ENCODE measurements at places on chromosomes 6 and 20.

GRCh38 chr6:145733207-145733606 lies 2.1 kb downstream of the EPM2A start:
- H3K27ac ChIP-seq, result no peak overlapping the region
- no peaks in the 10 kb centered on the region for H3K27me3 ChIP-seq
- peaks cover 8% of the 10 kb centered on the region for H3K4me1 ChIP-seq
- H3K36me3 ChIP-seq, result no peaks in the 10 kb centered on the region
- no peak overlapping the region for H3K4me3 ChIP-seq

DNA sequence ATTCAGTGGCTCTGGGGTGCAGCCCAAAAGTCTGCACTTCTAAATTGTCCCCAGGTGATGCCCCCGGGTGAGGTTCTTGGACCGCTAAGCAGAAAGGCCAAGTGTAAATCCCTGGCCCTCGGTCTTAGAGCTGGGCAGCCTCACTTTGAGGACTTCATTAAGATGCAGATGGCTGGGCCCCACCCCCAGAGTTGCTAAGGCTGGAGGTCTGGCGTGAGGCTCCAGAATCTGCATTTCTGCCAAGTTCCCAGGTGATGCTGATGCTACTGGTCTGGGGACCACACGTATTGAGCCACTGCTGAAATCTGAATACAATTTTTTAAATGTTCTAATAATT lies 735 bp upstream of the SLC23A2 start:
- peak overlapping the region; percentile 70 for H3K4me3 ChIP-seq
- H3K27ac ChIP-seq, result no peak overlapping the region
- no peaks in the 10 kb centered on the region for H3K27me3 ChIP-seq
- no peak for DNase-seq

DNA sequence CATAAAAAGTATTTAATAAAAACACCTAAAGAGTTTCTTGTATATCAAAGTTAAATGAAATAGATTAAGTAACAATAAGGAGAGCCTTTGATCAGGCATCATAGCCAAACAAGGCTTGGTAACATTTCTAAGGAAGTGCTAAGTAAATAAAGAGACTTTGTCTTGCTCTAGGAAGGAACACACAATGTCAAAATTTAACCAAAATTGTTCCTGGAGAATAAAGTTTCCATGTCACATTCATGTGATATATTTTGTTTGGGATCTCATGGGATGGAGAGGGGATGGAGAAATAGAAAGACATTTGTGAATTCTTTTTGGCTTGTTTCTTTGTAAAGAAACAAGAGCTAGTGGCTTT lies 201.9 kb upstream of the DTNBP1 start:
- no peaks in the 10 kb centered on the region for H3K27me3 ChIP-seq
- no peak overlapping the region for H3K4me3 ChIP-seq
- no peak for DNase-seq
- no peaks in the 10 kb centered on the region for H3K4me1 ChIP-seq

GRCh38 chr6:139883776-139884175 lies 509.3 kb upstream of the CITED2 start:
- no peak overlapping the region for H3K27ac ChIP-seq
- peaks cover 4% of the 10 kb centered on the region for H3K4me1 ChIP-seq
- no peaks in the 10 kb centered on the region for H3K27me3 ChIP-seq
- DNase-seq, result no peak
- H3K36me3 ChIP-seq, result no peaks in the 10 kb centered on the region

DNA sequence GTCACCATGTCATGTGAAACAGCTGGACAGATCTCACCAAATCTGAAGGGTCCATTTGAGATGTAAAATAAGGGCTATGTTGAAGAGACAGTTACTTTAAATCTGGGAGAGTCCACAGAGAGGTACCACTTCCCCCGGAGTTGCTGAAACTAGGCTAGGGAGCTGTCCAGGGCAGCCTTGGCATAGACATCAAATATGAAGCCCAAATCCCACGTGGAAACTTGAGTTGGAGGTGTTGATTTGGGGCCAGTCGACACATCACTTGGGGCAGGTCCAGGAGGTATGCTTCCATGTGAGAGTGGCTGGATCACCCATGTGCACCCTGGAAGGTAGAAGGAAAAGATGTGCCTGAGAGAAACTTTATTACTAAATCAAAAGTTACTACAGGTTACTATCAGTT lies 12.0 kb upstream of the SERPINB9 start:
- no peak overlapping the region for H3K4me3 ChIP-seq
- DNase-seq, result no peak
- H3K27ac ChIP-seq, result no peak overlapping the region
- H3K4me1 ChIP-seq, result no peaks in the 10 kb centered on the region
- H3K36me3 ChIP-seq, result no peaks in the 10 kb centered on the region

- H3K4me3 ChIP-seq, result no peak overlapping the region
- no peaks in the 10 kb centered on the region for H3K4me1 ChIP-seq
- H3K36me3 ChIP-seq, result no peaks in the 10 kb centered on the region
- H3K27me3 ChIP-seq, result no peaks in the 10 kb centered on the region
- no peak overlapping the region for H3K27ac ChIP-seq
- no peak for DNase-seq
Observed at GRCh38 chr6:25872814-25873213, 1.2 kb downstream of the SLC17A3 start.

DNA sequence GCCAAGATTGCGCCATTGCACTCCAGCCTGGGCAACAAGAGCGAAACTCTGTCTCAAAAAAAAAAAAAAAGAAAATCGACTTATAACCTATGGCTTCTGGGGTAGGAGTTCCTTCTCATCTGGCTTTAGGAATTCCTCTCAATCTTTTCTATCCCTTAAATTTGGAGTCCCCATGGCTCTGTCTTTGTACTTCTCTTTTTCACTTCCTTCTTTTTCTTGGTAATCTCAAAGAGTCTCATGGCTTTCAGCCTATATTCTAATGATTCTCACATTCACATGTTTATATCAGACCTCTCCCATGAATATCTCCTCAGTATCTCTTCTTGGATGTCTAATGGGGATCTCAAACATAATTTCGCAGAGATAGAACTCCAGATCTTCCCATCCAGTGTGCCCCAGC lies 42.8 kb upstream of the RALGAPA2 start:
- H3K36me3 ChIP-seq, result no peaks in the 10 kb centered on the region
- DNase-seq, result no peak
- no peaks in the 10 kb centered on the region for H3K27me3 ChIP-seq
- no peaks in the 10 kb centered on the region for H3K4me1 ChIP-seq
- no peak overlapping the region for H3K4me3 ChIP-seq

DNA sequence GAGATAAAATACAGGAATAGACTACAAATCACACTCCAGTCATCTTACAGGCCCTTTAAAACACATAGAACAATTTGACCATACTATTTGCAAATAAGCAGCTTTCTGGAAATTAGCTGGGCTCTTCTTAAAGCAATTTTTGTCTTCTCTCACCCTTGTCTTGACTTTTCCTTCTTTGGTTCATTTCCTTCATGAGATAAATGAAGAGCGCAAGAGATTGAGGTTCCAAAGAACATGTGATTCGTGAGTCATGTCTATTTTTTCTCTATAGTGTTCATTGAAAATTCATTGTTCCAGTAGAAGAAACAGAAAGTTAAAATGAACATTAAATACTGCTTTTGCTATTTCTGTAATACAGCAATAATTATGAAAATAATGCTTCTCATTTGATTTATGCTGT lies 33.9 kb downstream of the PRDM1 start:
- H3K27ac ChIP-seq, result no peak overlapping the region
- H3K4me1 ChIP-seq, result peaks cover 20% of the 10 kb centered on the region
- H3K4me3 ChIP-seq, result no peak overlapping the region
- no peaks in the 10 kb centered on the region for H3K27me3 ChIP-seq
- H3K36me3 ChIP-seq, result no peaks in the 10 kb centered on the region

DNA sequence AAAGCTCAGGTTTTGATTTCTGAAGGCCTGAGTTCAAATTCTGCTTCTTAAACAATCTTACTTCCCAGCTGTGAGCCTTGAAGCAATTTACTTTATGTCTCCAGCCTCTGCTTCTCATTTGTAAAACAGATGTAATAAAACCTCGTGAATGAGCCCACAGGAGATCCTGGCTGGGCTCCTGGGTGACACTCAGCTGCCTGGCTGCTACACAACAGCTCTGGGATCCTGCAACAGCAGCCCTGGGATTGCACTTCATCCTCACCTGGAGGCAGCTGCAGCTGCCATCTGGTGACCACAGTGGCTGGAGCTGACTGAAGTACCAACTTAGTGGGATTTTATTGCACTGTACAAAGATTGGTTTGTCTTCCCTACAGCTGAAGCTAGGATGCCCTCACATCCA lies 98.6 kb downstream of the NDUFAF5 start:
- H3K4me1 ChIP-seq, result no peaks in the 10 kb centered on the region
- no peaks in the 10 kb centered on the region for H3K27me3 ChIP-seq
- no peak for DNase-seq

DNA sequence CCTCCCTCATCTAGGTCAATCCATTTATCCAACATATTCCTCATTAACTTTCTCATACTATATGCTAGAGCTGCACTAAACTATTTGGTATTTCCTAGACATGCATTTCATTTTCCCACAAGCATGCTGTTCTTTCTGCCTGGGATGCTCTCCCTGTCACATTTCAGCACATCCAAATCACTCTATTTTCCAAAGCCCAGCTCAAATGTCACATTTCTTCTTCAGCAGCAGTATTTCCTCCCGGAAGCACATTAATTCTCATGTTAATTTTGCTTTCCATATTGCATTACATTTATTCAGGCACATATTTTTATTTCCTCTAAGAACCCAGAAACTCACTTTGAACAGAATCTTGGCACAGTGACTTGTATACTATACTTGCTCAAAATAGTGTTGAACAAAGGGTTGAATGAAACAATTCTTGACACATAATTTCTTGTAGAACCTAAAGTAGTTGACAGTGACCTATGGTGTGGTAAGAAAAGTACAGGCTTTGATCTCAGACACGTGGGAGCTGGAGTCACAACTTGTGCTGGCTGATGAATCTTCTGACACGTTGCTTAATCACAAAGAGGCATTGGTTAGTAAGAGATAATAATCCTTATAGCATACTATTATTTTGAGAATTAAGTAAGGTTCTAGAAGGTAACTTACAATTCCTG lies 30.8 kb upstream of the CD2AP start:
- no peak for DNase-seq
- no peaks in the 10 kb centered on the region for H3K27me3 ChIP-seq
- no peak overlapping the region for H3K27ac ChIP-seq
- no peaks in the 10 kb centered on the region for H3K4me1 ChIP-seq
- no peaks in the 10 kb centered on the region for H3K36me3 ChIP-seq

DNA sequence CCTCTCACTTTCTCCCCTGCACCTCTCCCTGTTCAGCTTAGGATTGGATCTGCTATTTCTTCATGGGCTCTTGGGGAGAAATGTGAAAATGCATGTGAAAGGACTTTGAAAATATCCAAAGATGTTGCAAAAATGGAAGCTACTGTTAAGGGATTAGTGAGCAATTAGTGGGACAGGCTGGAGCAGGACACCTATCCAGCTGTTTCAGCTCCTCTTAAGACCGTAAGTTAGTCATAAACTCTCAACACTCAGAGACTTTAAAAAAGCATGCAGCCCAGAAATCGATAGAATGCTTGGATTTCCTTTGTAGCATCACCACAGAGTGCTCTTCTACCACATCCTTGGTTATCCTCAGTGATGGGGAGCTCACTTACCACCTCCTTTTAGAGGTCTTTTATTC lies 88.7 kb downstream of the SLC24A3 start:
- no peaks in the 10 kb centered on the region for H3K36me3 ChIP-seq
- H3K4me1 ChIP-seq, result no peaks in the 10 kb centered on the region
- DNase-seq, result no peak
- no peak overlapping the region for H3K27ac ChIP-seq
- H3K4me3 ChIP-seq, result no peak overlapping the region

DNA sequence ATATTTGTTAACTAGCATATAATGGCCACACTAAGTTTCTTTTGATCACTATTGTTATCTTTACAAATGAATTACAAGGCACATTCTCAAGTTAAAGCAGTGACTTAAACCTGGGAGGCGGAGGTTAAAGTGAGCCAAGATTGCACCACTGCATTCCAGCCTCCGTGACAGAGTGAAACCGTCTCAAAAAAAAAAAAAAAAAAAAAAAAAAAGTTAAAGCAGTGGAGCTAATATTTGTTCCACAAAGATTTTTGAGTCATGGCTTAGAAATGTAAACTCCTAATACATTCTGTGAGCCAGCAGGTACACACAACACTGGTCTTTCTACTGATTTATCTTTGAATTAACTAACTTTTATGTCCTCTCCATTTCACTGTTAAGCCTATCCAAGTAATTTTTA lies 221.7 kb upstream of the HTR1E start:
- H3K4me3 ChIP-seq, result no peak overlapping the region
- H3K27me3 ChIP-seq, result no peaks in the 10 kb centered on the region
- H3K36me3 ChIP-seq, result no peaks in the 10 kb centered on the region
- DNase-seq, result no peak

DNA sequence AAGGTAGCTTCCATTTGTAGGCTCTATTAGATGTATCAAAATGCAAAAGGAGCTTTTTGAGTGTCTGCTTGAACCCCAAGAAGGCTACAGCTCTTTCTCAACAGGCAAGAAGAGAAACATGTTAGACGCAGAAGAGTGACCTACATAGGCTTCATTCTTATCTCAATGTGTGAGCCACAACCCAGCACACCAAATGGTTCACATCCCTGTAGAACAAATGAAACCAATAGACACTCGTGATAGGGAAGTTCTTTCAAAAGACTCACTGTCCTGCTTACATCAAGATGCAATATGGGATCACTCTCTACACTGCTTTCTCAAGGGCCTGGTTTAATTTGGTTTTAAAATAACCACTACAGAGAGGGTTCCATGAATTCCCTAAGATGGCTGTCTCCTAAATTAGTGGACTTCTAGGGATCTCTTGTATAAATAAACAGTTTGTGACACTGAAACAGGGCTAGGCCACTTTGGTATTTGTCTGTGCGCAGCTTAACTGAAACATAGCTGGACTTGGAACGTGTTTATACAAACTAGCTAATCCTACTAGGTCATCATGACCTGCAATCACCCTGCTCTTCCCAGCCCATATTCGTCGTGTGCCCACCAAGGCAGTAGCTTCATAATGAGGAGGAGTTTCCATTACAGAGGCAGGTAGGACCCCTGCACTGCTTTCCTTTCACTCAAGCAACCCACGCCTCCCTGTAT lies 225.4 kb upstream of the PREP start:
- H3K27ac ChIP-seq, result no peak overlapping the region
- H3K4me3 ChIP-seq, result no peak overlapping the region
- H3K36me3 ChIP-seq, result no peaks in the 10 kb centered on the region
- no peak for DNase-seq
- H3K27me3 ChIP-seq, result no peaks in the 10 kb centered on the region
- H3K4me1 ChIP-seq, result peaks cover 8% of the 10 kb centered on the region

DNA sequence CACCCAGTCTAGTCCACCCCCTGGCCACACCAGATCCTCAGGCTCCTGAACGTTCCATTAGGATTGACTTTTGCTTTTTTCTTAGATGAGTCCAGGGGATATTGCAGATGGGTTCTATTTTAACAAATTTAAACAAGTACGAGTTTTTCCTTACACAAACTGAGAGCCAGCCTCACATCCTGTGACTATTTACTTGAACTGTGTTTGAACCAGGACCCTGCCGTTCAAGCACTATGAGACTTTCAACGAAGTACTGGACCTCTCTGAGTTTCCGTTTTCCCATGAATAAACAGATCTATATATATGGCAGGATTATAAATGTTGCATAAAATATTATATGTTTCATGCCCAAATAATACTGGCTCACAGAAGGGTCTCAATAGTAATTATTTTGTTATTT lies 1.4 kb upstream of the METTL24 start:
- no peak overlapping the region for H3K4me3 ChIP-seq
- no peaks in the 10 kb centered on the region for H3K4me1 ChIP-seq
- no peaks in the 10 kb centered on the region for H3K36me3 ChIP-seq
- H3K27ac ChIP-seq, result no peak overlapping the region
- no peak for DNase-seq
- peaks cover 59% of the 10 kb centered on the region for H3K27me3 ChIP-seq
